HTR-8/SVneo (cell line): ENCODE measurements at places on chromosomes 1 and 21.

DNA sequence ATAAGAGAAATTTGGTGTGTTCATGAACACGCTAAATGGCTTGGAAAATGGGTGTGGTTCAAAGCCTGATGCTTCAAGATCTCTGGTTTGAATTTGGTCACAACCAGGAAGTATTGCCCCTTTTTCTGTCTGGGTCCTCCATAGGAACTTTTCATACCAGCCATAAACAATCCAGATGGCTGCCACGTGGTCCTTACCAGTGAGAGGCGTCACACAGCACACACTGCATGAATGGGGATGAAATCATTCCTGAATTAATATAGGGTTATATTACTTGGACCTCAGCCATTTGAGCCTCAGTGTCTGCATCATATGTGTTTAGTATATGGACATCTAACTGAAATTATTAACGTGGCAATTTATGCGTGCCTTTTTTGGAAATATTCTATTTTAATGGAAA, 64.0 kb downstream of the PRRX1 start:
- no peak for DNase-seq

- no peak for DNase-seq
These were observed 132.4 kb downstream of the ROR1 start for GRCh38 chr1:63906047-63906704.

DNA sequence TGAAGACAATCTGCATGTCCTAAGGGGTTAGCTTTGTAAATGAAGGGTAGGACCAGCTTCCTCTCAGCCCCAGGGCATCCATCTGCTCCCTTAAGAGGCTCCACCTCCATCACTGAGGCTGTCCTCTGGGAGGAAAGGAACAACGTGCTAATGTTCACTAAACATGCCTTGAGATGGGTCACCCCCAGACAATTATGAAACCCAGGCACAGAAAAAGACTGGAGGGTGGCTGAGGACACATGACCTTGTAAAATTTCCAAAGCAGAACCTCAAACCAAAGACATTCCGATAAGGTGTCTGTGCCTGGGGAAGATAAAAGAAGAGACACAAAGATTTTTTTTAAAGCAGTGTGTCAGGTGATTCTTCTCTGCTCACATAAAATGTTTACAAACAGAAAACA, 37.6 kb upstream of the ZNF124 start:
- DNase-seq, result no peak

DNA sequence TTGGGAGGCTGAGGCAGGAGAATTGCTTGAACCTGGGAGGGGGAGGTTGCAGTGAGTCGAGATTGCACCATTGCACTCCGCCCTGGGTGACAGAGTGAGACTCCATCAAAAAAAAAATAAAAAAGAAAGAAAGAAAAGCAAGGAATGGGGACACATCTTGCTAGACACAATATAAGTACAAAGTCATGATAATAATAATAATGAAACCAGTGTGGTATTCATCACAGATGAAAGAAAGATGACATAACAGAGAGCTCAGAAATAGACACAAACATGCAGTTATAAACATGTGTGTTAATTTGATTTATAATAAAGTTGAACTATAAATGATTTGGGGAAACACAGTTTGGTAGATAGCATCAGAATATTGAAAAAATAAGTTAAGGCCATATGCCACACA, 264.1 kb downstream of the SRGAP2C start:
- DNase-seq, result no peak

- DNase-seq, result no peak
These were observed 2.0 kb downstream of the RPL11 start for GRCh38 chr1:23693599-23693998.
